ENCODE measurements at places on chromosomes 13 and 19. TPM values are rescaled to one million over a fixed set of nuclear protein-coding genes. Genes with fewer than 3 reads are reported as not detected.

Gene CCDC122
- 2.9 TPM for polyA plus RNA-seq

Gene GRIN2D
- polyA plus RNA-seq: 2.2 TPM

Gene ZNF556
- not detected for polyA plus RNA-seq

Gene ASPDH
- polyA plus RNA-seq: not detected

Gene NLRP9
- polyA plus RNA-seq: not detected

Gene PRR20D
- polyA plus RNA-seq: not detected

Gene DIRAS1
- 20.2 TPM for polyA plus RNA-seq

Gene MADCAM1
- 2.3 TPM for polyA plus RNA-seq

Gene VAV1
- polyA plus RNA-seq: 0.21 TPM

Gene ZNF829
- 0.97 TPM for polyA plus RNA-seq

Gene LILRA6
- polyA plus RNA-seq: not detected

DNA sequence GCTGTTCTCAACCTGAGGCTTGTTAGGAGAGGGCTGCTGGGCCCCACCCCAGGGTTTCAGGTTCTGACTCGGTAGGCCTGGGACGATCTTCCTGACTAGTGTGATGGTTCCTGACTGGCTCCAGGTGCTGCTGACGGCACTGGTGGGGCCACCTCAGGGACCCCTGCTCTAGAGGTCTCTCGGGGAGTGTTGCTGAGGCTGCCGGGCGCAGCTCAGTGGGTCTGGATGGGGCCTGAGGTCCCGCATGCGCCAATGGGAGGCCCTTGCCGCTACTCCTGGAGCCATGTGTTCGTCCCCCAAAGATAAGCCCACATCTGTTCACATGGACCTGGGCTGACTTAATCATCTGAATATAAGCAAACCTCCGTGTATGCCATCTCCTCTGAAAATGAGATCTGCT is 133.0 kb downstream of the ATP11A start:
- DNase-seq: no peak

GRCh38 chr19:48348045-48348444 is 15.7 kb downstream of the TMEM143 start:
- DNase-seq: no peak

GRCh38 chr13:112708560-112709240 is 18.9 kb downstream of the ATP11A start:
- no peak for DNase-seq

GRCh38 chr19:4471403-4472173 is 509 bp upstream of the HDGFL2 start:
- peak; percentile 92 for DNase-seq

GRCh38 chr13:33891196-33891742 is 73.3 kb downstream of the RFC3 start:
- no peak for DNase-seq

DNA sequence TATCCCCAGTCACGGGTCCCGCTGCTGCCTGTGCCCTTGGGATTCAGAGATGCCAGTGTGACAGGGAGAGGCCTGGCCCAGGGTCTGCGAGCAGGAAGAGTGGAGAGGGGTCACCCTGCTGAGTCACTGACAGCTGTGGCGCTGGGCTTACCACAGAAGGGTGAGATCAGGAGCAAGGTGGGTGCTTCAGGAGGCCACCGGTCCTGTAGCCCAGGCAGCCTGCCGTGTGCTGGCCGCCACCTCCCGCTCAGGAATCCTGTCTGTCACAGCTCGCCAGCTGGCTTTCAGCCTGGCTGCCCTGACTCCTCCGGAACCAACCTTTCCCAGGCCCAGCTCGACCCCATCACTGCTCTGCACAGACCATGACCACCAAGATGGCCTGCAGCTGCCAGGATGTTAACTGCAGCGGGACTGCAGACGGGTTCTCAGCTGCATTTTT is 25.3 kb downstream of the NAXD start:
- no peak for DNase-seq

DNA sequence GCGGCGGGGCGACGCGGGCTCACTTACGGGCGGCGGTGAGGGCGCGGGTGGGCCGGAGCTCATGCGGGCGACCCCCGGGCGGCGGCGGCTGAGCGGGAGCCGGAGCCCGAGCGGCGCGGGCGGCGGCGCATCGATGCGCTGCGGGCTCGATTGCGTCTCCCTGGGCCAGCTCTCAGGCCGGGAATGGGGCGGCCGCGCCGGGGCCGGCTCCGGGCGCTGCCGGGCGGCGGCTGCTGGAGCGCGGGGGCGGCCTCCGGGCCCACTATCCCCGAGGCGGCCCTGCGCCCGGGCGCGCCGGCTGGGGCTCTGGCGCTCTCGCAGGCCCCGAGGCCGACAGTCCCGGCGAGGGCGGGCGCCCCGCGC is 1.4 kb upstream of the TSHZ3 start:
- peak; percentile 79 for DNase-seq

DNA sequence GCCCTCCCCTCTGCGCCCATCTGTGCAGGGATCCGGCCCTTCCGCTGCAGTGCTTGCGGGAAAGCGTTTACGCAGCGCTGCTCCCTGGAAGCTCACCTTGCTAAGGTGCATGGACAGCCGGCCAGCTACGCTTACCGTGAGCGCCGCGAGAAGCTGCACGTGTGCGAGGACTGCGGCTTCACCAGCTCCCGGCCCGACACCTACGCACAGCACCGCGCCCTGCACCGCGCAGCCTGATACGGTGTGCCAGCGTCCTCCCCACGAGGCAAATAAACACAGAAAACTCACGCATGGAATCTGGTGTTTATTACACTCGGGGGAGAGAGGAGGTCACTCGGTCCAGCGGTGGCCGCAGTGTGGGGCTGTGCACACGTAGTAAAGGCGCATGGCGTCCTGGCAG is 1.2 kb downstream of the POLR2I start:
- no peak for DNase-seq

DNA sequence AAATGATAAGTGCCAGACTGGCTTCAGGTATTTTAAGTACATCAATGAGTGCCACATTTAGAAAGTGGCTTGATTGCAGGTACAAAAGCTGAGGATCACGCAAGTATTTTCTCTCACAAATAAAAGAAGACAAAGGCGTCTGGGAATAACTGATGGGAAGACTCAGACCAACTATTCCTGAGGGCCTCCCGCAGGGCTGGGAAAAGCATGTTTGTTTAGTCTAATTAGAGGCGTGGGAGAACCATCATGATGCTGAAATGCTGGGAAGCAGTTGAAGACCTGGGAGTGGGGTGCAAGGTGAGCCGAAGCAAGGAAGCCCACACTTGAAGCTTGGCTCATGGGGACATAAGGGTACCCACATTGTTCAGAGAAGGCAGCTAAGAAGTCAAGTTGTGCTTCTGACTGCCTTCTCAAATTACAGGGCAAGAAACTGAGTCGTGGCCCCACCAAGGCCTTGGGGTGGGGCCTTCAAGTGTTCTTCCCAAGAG is 536.0 kb downstream of the MYO16 start:
- DNase-seq: no peak

DNA sequence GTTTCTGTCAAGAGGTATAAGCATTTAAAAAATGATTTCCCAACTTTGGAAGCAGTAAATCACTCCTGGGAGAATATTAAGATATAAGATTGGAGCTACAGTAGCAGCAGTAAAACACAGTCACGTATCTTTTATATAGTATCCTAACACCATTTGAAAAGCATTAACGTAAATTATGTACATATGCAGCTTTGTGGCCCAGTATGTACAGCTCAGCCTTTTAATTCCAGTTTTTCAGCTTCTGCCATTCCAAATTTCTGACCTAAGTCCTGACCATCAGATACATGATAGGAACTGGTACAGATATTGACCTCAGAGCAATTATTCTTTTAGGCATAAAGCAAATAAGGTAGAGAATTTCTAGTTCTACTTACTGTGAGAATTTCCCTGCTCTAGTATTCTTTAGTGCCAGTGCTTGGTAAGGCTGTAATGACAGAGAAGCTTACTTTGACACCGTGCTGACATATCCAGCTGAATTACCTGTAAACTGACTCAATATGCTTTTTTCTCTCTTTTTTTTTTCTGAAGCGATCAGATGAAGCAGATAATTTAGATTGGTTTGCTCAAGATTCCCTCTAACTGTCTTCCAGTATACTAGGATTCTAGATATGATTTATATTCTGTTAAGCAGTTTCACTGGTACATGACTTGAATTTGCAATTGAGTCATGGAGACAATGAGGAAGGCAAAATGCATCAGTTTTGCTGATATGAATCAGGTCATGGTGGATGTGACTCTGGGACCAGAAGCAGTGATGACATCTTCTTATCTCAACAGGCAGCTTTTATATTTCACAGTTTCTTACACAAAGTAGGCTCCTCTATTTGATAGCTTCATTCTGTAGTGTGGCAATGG is 703.6 kb downstream of the SLITRK6 start:
- DNase-seq: no peak

- no peak for DNase-seq
Observed at GRCh38 chr13:106496072-106496997, 39.1 kb downstream of the EFNB2 start.

GRCh38 chr19:43461303-43461702 is 4.1 kb downstream of the LYPD3 start:
- no peak for DNase-seq

DNA sequence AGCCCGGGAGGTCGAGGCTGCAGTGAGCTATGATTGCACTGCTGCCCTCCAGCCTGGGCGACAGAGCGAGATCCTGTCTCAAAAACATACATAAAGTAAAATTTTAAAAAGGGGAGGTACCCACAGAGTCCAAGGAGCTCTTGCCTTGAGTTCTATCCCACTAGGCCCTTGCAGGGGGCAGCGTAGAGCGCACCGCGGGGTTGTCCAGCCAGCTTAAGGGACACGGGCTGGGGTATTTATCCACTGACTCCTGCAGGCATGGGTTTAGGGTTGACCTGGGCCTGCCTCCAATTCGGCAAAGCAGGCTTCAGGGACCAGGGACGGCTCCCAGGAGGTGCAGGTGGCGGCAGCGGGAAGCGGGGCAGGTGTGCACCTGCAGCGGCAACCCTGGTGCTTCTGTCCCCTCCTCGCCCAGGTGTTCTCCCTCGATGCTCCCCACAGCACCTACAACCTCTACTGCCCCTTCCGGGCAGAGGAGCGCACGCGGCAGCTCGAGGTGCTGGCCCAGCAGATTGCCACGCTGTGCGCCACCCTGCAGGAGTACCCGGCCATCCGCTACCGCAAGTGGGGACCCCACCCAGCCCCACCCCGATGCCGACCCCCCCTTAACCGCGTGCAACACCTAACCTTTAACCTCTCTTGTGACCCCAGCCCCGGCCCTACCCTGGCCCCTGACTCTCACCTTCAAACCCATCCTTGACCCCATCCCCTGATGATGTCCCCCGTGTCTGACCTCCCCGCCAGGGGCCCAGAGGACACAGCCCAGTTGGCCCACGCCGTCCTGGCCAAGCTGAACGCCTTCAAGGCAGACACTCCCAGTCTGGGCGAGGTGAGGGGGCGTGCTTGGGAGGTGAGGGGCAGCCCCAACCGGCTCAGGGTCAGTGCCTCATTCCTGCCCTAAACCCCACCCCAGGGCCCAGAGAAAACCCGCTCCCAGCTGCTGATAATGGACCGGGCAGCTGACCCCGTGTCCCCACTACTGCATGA is 4.7 kb downstream of the STXBP2 start:
- no peak for DNase-seq

DNA sequence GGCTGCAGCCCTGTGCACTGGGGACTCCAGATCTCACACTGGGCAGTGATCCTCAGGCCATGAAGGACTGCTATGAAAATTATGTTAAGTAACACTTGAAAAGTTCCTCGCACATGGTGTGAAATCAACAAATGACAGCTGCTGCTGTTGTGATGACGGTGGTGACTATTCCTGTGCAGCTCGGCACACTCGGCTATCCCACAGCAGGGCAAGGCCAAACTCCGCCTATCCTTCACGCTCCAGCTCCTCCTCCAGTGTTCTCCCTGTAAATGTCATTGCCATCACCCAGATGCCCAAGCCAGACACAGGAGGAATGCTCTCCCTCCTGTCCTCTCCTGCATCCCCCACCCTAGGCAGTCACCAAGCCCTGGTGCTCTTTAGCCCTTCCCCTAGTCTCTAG is 31.3 kb downstream of the GRIK5 start:
- no peak for DNase-seq

- DNase-seq: no peak
Observed at GRCh38 chr19:35005256-35005977, 5.3 kb downstream of the GRAMD1A start.

- DNase-seq: no peak
Observed at GRCh38 chr19:39211731-39212374, 7.8 kb upstream of the SYCN start.

- DNase-seq: no peak
Observed at GRCh38 chr13:80707000-80707983, 366.4 kb upstream of the SPRY2 start.

DNA sequence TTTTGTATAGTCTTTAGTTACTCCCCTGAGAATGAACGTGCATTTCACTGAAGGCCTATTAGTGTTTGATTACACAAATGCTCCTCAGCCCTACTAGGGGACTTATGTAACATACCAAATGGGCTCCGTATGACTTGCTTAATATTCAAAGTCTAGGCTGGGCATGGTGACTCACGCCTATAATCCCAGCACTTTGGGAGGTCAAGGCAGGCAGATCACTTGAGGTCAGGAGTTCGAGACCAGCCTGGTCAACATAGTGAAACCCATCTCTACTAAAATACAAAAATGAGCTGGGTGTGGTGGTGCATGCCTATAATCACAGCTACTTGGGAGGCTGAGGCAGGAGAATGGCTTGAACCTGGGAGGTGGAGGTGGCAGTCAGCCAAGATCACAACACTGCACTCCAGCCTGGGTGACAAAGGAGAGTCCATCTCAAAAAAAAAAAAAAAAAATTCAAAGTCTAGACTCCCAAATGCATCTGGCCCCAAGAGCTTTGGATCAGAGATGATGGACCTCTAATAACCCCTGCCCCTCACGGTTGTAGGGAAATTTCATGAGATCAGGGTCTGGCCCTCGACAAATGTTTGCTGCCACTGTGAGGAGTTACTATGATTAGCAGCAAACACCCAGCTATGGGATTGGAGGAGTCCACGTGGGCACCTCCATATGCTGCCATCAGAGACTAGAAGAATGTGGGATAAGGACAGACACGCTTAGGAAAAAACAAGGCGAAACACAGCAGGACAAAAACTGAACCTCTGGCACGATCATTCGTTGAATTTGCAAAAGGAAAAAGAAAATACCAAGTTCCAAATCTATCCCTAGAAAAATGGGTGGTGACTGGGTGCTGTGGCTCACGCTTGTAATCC is 4.6 kb downstream of the FBXO17 start:
- no peak for DNase-seq

- no peak for DNase-seq
Observed at GRCh38 chr19:51365211-51365964, 800 bp downstream of the ETFB start.

- no peak for DNase-seq
Observed at GRCh38 chr19:3034406-3034655, 5.3 kb upstream of the TLE2 start.

- peak; percentile 73 for DNase-seq
Observed at GRCh38 chr19:489418-490196, 6.7 kb upstream of the MADCAM1 start.

- no peak for DNase-seq
Observed at GRCh38 chr19:4115818-4116385, 8.0 kb downstream of the MAP2K2 start.

- no peak for DNase-seq
Observed at GRCh38 chr19:46368116-46368515, 21.2 kb downstream of the PPP5C start.

- DNase-seq: no peak
Observed at GRCh38 chr13:22061806-22062391, 391.0 kb downstream of the FGF9 start.

Measured in H1 (cell line).